ENCODE measurements at places on chromosomes 12 and 14.

DNA sequence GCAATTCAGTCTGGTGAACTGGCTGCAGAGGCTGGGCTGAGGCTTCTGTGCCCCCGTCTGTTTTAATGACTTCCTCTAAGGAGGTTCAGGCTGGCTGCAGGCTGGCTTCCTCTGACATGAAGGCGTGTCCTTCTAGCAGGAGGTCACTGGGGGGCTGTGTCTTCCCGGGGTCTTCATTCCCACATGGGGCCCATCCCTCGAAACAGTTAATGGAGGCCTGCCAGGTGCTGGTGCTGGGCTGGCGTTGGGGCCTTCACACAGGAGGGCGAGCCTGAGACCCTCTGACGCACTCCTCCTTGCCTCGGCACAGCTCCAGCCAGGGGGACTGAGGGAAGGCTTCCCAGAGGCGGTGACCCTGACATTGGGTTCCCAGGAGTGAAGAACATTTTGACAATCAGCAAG lies 57.7 kb upstream of the DLK1 start:
- no peak for DNase-seq

DNA sequence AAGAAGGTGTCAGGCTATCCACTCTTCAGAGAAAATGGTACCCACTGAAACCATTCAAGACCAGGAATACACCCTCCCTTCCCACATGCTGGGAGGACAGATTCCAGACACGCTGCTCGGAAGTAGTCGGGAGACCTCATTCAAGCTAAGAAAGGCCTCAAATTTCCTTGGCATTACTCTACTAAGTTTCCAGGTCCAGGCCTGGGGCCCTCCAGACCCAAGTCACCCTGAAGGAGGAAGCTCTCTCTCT lies 27.1 kb upstream of the RPLP0 start:
- DNase-seq: no peak

DNA sequence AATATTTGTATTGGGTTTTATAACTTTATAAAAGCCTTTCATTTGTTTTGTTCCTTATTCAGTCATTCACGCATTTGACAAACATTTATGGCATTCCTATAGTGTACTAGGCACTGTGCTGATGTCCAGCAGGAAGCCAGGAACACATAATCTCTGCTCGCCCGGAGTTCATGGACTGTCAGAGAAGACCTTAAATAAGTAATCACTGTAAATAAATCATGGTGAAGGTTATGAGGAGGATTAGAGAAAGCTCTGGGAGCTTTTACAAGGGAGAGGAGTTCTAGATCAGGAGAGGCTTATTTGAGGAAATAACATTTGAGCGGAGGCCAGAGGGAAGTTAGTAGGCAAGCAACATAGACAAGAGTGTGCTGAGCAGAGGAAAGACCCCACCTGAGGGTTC lies 1.4 kb upstream of the RDH11 start:
- no peak for DNase-seq

- no peak for DNase-seq
Measured at GRCh38 chr12:63018273-63018672, 83.3 kb upstream of the PPM1H start.

- DNase-seq: no peak
Measured at GRCh38 chr14:97578982-97579548, 781.9 kb downstream of the VRK1 start.

DNA sequence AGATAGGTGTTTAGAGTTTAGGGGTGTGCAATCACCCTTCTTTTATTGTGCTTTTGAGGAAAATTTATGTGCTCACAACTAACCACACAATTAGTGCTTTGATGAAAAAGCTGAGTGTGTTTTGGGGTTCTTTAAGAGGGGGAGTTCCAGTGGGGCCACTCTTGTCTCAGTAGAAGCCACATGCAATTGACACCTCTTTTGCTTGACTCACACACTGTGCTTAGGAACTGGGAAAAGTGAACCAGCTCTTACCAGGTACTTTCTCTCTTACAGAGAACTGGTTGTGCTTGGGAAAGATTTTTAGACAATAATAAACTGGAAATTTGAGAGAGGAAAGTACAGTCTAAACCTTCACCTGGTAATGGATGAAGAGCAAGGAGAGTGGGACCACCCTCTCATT lies 12.3 kb upstream of the YBX3 start:
- DNase-seq: no peak

GRCh38 chr12:8667270-8667669 lies 4.6 kb upstream of the MFAP5 start:
- no peak for DNase-seq

DNA sequence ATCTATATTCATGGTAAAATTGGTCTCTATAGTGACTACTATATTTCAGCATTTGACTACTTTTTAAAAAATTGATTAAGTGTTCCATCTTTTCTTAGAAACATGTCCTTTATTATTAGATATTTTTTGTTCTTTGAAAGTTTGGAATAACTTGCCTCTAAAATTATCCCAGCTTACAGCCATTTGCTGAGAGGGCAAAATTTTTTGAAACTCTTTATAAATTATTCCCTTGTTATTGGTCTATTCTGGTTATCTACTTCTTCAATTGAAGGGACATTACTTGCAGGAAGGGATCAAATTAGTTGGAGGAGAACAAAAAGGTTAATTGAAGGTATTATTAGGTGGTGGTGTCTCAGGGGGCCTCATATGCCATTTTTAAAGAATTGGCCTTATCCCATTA lies 184.1 kb downstream of the TTC6 start:
- DNase-seq: no peak

DNA sequence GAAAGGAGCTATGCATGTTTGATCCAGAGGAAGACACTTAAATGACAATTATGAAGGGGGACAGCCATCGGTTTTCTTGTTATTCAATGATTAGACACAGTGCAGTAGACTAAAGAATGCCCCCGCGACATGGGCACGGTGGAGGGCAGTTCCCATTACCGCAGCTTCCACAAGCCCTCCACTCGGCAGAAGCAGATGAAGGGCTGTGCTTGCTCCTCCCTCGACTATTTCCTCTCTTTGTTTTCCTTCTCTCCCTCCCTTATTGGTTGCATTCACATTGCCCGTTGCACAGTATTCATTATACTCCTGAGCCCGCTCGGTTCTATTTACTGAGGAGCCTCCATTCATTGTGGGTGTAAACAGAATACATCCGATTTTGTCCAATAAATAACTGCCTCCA lies 138.8 kb upstream of the RASSF8 start:
- no peak for DNase-seq

DNA sequence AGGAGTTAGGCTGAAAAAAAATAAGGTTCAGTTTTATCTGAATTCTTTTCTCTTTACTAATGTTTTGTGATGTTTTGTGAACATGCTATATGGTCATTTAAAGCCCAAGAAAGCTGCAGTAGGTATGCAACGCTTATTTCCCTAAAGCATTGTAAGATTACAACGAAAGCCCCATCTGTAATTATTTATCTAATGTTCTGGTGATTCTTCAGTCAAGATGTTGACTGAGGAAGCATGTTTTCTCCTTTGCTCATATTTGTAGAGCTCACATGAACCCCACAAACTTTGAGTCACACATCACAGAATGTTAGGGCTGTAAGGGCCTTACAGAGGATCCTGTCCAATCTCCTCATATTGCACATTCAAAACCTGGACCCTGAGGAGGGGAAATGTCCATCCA lies 3.2 kb upstream of the TUBA1C start:
- peak; percentile 43 for DNase-seq

DNA sequence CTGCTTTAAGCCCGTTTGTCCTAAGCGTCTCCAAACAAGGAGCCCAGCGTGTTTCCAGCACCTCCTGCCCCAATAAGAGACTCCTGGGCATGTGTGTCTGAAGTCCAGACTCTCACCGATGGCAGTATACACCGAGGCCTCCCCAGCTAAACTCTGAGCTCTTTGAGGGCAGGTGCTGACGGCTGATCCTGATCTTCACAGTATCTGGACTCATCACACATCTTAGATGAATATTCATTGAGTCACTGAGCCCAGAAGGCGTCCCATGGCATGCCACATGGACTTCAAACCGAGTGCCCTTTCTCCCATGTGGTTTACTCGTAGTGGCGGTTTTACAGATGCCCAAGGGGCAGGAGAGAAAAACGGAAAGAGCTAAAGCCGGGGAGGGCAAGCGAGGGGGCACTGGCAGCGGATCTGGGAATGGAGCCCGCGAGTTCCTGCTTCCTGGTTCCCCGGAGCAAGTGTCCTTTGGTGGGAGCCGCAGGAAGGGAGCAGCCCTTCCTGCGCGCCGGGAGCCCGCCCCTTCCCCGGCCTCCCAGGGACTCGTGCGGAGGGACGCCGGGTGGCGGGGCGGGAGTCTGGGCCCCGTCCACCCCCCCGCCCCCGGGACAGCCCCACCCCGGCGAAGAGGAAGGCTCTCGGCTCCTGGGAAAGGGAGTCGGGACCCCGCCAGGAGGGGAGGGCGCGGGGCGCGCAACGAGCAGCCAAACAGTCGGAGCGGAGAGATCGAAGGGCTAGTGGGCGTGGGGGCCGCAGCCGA lies 585 bp upstream of the TEAD4 start:
- no peak for DNase-seq

- no peak for DNase-seq
Measured at GRCh38 chr14:34246206-34246605, 215.8 kb downstream of the SPTSSA start.

DNA sequence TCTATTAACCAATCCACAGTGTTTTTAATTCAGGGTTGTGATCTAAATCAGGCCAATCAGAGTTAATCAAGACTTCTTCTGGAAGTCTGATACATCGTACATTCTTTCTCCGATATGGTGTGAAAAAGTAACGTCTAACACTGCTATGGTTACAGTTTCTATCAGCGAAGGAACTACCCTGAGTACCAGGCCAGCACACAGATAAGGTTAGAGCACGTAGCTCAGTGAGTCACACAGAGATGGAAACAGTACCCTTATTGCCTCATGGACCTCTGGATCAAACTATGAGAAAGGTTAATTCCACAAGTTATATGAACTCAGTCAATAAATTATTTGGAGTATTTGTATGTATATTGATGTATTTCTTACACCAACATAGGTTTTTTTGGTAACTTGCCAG lies 3.3 kb downstream of the OR6C68 start:
- DNase-seq: no peak

GRCh38 chr12:45601390-45601789 lies 128.1 kb upstream of the ARID2 start:
- DNase-seq: no peak

GRCh38 chr14:36931791-36932190 lies 240.6 kb downstream of the SLC25A21 start:
- no peak for DNase-seq

- peak; percentile 54 for DNase-seq
Measured at GRCh38 chr12:127785540-127785939, 481.4 kb upstream of the TMEM132C start.

DNA sequence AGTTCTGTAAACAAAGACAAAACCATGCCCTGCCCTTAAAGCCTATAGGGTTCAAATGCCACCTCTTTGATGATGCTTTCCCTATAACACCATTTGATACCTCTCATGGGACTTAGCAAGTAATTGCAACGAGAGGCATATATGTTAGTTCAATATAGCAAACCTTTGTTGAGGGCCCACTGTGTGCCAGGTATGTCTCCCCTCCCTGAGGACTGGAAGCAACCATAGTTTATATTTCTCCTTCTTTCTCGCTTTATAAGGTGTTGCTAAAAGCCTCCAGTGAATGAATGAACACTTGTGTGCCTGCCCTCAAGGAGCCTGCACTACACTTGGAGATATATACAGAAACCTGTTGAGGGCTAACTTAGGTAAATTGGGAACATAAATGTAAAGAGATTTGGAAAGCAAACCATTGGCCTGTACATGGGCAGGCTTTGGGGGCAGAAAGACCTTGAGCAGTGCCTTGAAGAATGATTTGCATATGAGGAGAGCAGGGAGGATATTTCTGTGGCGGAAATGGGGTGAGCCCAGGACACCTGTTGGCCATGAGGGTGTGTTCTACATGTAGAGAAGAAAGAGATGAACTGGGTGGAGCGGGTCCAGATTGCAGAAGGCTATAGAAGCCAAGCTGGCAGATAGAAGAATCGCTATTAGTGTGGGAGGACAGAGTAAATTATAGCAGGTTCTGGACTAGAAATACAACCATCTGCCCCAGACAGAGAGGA lies 1.8 kb upstream of the CKAP4 start:
- no peak for DNase-seq

All from BJ (cell line).